Tibial nerve (tissue), 4 donors: ENCODE measurements at places on chromosomes 6 and 20. TPM values are rescaled to one million over a fixed set of nuclear protein-coding genes. Genes with fewer than 3 reads are reported as not detected.

The SPINT4 gene
- not detected for total RNA-seq

The TMEM74B gene
- total RNA-seq = 0.44 TPM

- H3K36me3 ChIP-seq = no peaks in the 10 kb centered on the region
- H3K27me3 ChIP-seq = no peaks in the 10 kb centered on the region
- H3K4me3 ChIP-seq = no peak overlapping the region
- H3K27ac ChIP-seq = no peak overlapping the region
- peaks cover 3% of the 10 kb centered on the region for H3K4me1 ChIP-seq
Observed at GRCh38 chr6:33592280-33592594, 12.2 kb upstream of the BAK1 start.

DNA sequence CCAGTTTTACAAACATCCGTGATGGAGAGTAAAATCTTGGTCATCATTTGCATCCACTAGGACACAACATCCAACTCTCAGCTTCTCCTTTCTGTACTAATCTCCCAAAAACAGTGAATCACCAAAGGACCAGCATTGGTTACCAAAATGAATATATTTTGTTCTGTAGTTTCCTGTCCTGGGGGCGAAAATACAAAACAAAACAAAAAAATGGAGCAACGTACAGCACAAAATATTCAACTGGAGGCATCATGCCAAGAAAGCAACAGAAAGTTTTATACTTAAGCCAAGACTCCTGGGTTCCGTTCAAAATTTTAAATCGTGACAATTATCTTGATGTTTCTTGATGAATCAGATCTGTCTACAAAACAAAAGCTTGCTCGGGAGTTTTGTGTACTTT lies 126.6 kb upstream of the CCDC28A start:
- H3K36me3 ChIP-seq = no peaks in the 10 kb centered on the region
- H3K4me3 ChIP-seq = no peak overlapping the region
- H3K27me3 ChIP-seq = no peaks in the 10 kb centered on the region
- H3K27ac ChIP-seq = no peak overlapping the region
- DNase-seq = no peak
- H3K4me1 ChIP-seq = peaks cover 4% of the 10 kb centered on the region

DNA sequence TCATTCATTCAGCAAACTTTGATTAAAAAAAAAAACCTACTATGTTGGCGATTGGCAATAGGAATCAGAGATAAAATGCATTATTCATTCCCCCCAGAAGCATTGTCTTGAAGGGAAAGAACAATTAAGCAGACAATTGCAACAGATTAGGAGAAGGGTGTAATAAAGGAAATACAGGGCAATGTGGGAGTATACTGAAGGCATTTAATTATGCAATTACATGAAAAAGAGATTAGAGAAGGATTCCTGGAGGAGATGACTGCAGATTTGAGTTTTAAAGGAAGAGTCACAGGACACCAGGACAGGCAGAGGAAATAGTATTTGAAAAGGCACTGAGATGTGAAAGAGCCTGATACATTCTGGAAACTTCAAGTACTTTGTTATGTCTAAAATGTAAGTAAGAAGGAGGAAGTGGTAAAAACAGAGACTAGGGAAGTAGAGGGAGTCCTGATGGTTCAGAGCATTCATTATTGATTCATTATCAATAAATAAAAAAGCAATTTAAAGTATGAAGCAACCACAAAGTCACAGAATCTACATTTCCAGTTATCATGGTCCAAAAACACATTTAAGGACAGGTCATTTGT lies 43.7 kb downstream of the THEMIS start:
- H3K27me3 ChIP-seq = no peaks in the 10 kb centered on the region
- no peaks in the 10 kb centered on the region for H3K4me1 ChIP-seq
- H3K27ac ChIP-seq = no peak overlapping the region
- DNase-seq = no peak

The COL21A1 gene
- total RNA-seq = 21.6 TPM

The COQ3 gene
- total RNA-seq = 2.7 TPM

- no peak for DNase-seq
- peaks cover 8% of the 10 kb centered on the region for H3K4me1 ChIP-seq
- no peaks in the 10 kb centered on the region for H3K27me3 ChIP-seq
- peaks cover 15% of the 10 kb centered on the region for H3K36me3 ChIP-seq
Observed at GRCh38 chr6:83057705-83058321, 7.8 kb downstream of the UBE3D start.

- no peak overlapping the region for H3K4me3 ChIP-seq
- no peaks in the 10 kb centered on the region for H3K27me3 ChIP-seq
- H3K36me3 ChIP-seq = no peaks in the 10 kb centered on the region
Observed at GRCh38 chr6:51302431-51302830, 483.8 kb downstream of the TFAP2B start.

The MLIP gene
- 383 TPM for total RNA-seq

DNA sequence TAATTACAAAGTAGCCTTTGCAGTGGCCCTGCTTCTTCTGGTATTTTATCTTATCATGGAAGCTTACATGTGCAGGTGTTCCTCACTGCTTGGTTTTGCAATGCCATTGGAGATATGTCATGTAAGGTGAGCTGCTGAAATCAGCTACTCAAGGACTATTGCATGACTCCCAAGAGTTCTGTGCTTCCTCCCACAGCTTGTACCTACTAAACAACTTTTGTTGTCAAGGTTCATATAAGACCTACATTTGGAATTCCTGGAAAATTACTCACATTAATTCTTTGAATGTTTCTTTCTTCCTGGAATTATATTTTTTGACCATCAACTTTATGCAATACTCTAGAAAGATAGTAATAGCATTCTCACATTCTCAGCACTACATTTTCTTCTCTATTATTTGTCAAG lies 427.5 kb upstream of the HSF2 start:
- no peak overlapping the region for H3K27ac ChIP-seq
- no peaks in the 10 kb centered on the region for H3K36me3 ChIP-seq
- H3K4me1 ChIP-seq = no peaks in the 10 kb centered on the region

The CALHM6 gene
- 2.5 TPM for total RNA-seq

DNA sequence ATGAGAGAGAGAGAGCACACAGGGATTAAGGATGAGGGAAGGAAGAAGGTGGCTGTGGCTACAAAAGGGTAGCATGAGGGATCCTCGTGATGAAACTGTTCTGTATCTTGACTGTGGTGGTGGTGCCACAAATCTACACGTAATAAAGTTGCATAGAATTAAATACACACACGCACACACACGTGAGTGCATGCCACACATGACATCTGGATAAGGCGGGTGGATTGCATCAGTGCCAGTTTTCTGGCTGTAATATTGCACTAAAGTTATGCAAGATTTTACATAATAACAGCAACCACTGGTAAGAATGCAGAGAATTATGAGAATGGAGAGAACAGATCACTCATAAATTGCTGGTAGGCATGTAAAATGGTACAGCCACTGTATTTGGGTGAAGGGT lies 16.9 kb upstream of the STK35 start:
- H3K27me3 ChIP-seq = peaks cover 15% of the 10 kb centered on the region
- H3K36me3 ChIP-seq = no peaks in the 10 kb centered on the region
- H3K27ac ChIP-seq = no peak overlapping the region

GRCh38 chr6:45094831-45095230 lies 233.3 kb upstream of the RUNX2 start:
- no peak overlapping the region for H3K4me3 ChIP-seq
- H3K36me3 ChIP-seq = no peaks in the 10 kb centered on the region
- H3K4me1 ChIP-seq = no peaks in the 10 kb centered on the region
- no peak for DNase-seq
- no peaks in the 10 kb centered on the region for H3K27me3 ChIP-seq

- no peaks in the 10 kb centered on the region for H3K4me1 ChIP-seq
- no peaks in the 10 kb centered on the region for H3K36me3 ChIP-seq
- H3K27ac ChIP-seq = no peak overlapping the region
Observed at GRCh38 chr6:72130327-72130726, 244.0 kb downstream of the RIMS1 start.

DNA sequence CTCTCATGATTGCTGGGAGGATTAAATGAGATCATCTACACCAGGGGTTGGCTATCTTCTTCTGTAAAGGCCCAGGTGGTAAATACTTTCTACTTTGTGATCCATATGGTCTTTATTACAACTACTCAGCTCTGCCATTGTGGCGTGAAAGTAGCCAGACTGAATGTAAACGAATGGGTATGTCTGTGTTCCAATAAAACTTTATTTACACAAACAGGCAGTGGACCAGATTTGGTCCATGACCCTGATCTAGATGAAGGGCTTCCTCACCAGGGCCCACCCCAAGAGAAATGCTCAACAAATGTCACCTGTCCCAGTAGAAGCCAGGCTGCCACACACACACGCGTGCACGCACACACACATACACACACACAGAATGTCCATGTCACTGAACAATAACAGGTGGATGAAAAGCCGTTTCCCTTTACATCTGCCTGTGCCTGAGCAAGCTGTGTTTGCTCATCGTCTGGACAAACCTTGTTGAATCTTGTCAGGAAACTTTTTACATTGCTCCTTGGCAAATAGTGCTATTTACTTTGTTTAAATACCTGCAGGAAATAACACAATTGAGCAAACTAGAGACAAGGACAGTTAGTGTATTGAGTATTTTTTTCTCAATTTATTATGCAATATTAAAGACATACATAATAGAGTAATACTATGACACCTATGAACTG lies 114.3 kb downstream of the EYA2 start:
- no peak overlapping the region for H3K4me3 ChIP-seq
- no peak overlapping the region for H3K27ac ChIP-seq
- DNase-seq = no peak
- H3K4me1 ChIP-seq = no peaks in the 10 kb centered on the region
- H3K36me3 ChIP-seq = peaks cover 56% of the 10 kb centered on the region
- no peaks in the 10 kb centered on the region for H3K27me3 ChIP-seq

- no peaks in the 10 kb centered on the region for H3K27me3 ChIP-seq
- H3K4me3 ChIP-seq = no peak overlapping the region
- peak; percentile 31 for DNase-seq
- H3K36me3 ChIP-seq = no peaks in the 10 kb centered on the region
- no peak overlapping the region for H3K27ac ChIP-seq
Observed at GRCh38 chr20:38751360-38751976, 3.2 kb downstream of the ACTR5 start.

The SPATS1 gene
- total RNA-seq = not detected

The TMEM217 gene
- not detected for total RNA-seq

The TNF gene
- total RNA-seq = not detected

DNA sequence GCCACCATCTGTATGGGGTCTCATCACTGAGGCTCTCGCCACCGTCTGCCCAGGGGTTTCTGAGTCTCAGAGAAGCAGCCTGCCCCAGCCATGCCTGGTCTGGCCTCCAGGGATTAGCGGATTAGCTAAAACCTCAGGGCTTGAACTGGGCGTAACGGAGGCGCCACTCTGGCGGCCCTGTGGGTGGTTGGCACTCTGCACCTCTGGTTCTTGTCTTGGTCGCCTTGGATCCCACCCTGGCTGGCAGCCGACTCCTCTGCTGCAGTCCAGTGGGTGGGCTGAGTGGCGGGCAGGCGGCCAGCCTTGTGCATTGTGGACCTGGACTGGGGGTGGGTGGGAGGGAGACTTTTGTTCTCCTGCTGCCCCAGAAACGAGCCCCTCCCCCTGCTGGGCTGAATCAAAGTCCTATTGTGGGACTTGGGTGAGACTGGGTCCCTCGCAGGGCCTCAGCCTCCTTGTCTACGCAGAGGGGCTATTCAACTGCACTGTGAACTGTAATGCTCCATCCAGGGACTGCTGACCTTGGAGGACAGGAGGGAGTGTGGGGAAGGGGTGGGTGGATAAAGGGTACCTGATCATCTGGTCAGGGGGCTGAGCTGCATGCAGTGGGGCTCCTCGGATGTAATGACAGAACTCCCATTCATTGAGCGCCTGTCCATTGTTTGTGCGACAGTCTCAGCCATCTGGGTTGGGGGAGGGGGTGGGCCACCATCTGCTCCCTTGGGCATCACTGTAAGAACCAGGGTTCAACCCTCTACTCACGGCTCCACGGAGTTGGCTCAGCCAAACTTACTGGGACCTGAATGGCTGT lies 23.9 kb downstream of the SUN5 start:
- no peaks in the 10 kb centered on the region for H3K36me3 ChIP-seq
- H3K27me3 ChIP-seq = no peaks in the 10 kb centered on the region
- H3K4me3 ChIP-seq = no peak overlapping the region
- H3K4me1 ChIP-seq = peaks cover 51% of the 10 kb centered on the region

DNA sequence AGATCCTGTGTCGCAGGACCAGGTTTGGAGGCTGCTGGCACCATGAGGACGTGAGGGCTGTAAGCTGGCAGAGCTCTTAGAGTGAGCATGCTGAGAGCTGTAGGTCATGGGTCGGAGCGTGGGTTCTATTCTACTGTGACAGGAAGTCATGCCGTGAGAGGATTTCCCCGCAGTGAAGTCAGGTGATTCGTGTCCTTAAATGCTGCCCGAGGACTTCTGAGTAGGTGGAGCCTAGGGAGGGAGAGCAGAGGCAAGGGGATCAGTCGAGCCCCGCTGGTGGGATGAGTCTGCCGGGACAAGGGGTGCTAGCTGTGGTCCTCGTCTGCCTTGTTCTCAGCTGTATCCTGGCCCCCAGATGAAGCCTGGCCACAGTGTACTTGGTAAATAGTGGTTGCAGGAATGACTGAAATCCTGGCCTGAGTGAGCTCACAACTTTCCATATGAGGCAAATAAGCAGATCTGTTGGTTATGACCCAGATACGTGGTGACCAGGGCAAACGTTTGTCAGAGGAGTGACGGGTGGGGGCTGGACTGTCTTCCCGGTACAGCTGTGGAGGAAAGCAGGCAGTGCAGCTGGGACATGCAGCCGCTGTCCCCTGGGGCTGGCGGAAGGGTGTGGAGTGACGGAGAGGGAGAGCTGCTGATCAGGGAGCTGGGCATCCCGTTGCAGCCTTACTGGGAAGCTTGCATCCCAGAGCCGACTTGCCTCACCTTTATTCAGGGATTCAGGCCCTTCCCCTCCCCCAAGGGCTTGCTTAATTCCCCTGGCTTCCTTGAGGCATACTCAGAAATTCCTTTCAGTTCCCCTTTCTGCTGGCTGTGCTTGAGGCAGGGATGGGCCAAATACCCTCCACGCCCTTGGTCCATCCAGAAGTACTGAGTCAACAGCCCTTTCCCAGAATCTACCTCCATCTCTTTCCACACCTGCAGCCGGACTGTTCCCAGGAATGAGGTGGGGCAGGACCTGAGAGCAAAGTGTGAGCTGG lies 250.9 kb upstream of the RREB1 start:
- no peaks in the 10 kb centered on the region for H3K4me1 ChIP-seq
- peak overlapping the region; percentile 28 for H3K27ac ChIP-seq
- H3K4me3 ChIP-seq = no peak overlapping the region
- H3K27me3 ChIP-seq = no peaks in the 10 kb centered on the region
- DNase-seq = peak; percentile 39

GRCh38 chr20:54284928-54285704 lies 77.2 kb downstream of the PFDN4 start:
- no peak for DNase-seq
- H3K36me3 ChIP-seq = no peaks in the 10 kb centered on the region
- H3K27ac ChIP-seq = no peak overlapping the region
- H3K4me3 ChIP-seq = no peak overlapping the region
- H3K27me3 ChIP-seq = no peaks in the 10 kb centered on the region
